ENCODE measurements at places on chromosomes 3 and 15. TPM values are rescaled to one million over a fixed set of nuclear protein-coding genes. Genes with fewer than 3 reads are reported as not detected.
A peak's percentile ranks its signal among the peaks of the same experiment; 100 is the strongest.

GRCh38 chr3:141486746-141487520 lies at the start of gene RASA2:
RASA2 (plus strand) TSS chr3:141487027; CDS start chr3:141487084, 57 bp downstream.
- H3K4me1 ChIP-seq = peaks cover 7% of the 10 kb centered on the region
- DNase-seq = peak; percentile 71
- H3K4me3 ChIP-seq = peak within 1 kb of the TSS; percentile 77

DNA sequence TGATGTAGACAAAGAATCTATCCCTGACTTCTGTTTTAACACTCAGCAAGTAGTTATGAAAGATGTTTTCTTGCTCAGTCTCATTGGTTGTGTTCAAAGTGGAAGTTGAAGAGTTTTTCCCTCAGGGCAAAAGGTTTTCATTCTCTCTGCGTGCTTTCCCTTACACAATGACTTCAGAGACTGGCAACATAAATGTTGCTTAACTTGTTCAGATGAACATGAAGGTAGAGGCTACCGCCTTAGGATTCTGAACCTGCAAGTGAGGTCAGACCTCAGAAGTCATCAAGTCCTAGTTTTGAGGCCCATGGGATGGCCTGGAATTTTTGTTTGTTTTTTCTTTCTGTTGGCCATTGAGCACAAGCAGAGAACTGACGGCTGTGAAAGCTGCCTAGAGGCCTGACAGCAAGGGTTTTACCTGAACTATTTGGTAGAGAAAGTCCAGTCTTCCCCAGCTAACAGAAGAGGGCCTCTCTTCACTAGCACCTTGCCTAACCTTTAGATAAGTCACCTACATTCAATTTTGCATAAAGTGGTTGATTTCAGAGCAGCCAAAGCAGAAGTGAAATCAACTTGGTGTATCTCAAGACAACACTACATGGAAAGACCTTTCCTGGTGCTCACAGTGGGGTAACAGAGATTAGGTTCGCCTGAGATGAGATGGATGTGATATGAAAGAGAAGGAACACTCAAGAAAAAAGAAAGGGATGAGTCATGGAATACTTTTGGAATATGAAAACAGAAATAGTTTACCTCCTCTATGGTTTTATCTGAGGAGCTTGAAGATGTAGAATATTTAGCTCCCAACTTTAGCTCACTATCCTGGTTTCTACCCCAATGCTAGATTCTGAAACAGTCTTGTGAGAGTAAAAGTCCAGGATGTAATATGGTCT lies 53.6 kb upstream of the AP4E1 start:
- H3K4me3 ChIP-seq = no peak overlapping the region
- H3K27me3 ChIP-seq = no peaks in the 10 kb centered on the region
- H3K27ac ChIP-seq = no peak overlapping the region
- no peak for DNase-seq

DNA sequence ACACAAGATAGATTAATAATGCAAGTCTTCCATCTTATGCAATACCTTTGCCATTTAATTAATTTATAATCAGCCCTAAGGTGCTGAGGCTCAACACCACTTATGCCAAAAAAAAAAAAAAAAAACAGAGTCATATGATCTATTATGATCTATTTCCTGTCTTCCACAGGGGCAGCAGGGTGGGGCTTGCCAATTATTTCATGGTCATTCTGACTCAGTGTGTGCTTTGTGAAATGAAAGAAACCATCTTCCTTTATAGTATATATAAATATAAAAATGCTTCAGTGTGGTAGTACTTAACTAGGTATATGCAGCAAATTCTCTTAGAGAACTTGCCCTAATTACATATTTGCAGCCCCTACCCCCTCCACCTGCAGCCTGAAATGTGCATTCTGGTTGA lies 7.2 kb upstream of the RARB start:
- H3K4me1 ChIP-seq = no peaks in the 10 kb centered on the region
- H3K27me3 ChIP-seq = no peaks in the 10 kb centered on the region
- H3K4me3 ChIP-seq = no peak overlapping the region
- no peak for DNase-seq
- no peak overlapping the region for H3K27ac ChIP-seq
- H3K36me3 ChIP-seq = no peaks in the 10 kb centered on the region

GRCh38 chr15:43449981-43450380 lies 43.0 kb downstream of the TP53BP1 start:
- H3K27me3 ChIP-seq = no peaks in the 10 kb centered on the region
- no peak overlapping the region for H3K27ac ChIP-seq
- no peaks in the 10 kb centered on the region for H3K4me1 ChIP-seq

- H3K4me1 ChIP-seq = no peaks in the 10 kb centered on the region
- H3K4me3 ChIP-seq = peak overlapping the region; percentile 94
- no peaks in the 10 kb centered on the region for H3K27me3 ChIP-seq
- H3K36me3 ChIP-seq = no peaks in the 10 kb centered on the region
Observed at GRCh38 chr3:98902351-98902740, 851 bp upstream of the DCBLD2 start.

DNA sequence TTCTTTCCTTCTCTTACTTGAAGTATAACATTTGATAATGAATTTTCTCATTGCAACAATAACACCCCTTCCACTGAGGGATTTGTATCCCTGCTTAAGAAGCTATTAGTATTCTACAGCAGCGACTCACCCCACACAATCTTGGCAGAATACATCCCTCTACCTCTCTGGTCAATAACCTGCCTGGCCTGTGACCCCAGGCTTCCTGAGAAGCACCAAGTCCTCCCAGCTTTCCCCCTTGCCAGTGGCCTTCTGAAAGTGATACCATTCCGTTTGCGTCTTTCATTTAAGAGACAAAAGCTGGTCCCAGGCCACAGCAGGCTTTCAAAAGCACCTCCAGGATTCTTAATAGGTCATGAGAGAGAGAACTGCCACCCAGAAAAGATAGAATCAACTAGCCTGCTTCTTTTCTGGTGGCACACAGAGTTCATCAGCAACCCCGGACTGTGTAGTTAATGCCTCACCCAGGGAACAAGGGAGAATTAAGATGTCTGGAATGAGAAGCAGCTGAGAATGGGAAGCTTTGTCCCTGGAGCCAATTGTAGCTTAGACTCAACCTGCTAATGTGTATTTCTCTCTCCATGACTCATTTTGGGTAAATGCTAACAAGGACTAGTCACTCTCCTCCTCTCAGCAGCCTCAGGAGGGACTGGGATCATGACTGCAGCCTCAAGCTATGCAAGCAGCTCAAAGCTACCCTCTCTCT lies 101.0 kb upstream of the CPNE4 start:
- no peak for DNase-seq
- no peaks in the 10 kb centered on the region for H3K36me3 ChIP-seq
- no peak overlapping the region for H3K4me3 ChIP-seq
- no peak overlapping the region for H3K27ac ChIP-seq
- H3K4me1 ChIP-seq = no peaks in the 10 kb centered on the region

- DNase-seq = no peak
- H3K36me3 ChIP-seq = no peaks in the 10 kb centered on the region
- H3K4me3 ChIP-seq = no peak overlapping the region
- H3K4me1 ChIP-seq = no peaks in the 10 kb centered on the region
Observed at GRCh38 chr3:16790432-16791400, 94.0 kb upstream of the PLCL2 start.

DNA sequence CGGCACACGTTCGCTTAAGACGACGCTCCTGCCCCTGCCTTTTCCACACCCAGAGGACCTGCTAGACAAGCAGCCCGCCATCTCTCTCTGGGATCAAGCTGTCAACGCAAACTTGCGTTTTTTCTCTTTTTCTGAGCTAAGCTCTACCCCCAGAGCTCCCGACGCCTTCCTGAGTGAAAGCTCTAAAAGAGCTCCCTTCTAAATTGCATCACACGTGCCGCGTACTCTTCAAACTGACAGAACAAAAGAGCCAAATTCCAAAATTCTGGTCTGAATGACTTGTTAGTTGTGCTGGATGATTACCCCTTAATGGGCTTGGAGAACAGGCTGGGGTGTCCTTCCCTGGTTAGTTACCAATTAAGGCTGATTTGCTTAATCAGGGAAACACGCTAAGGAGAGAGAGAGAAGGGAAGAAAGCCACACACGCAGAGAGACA lies 81.2 kb downstream of the MDFIC2 start:
- H3K4me1 ChIP-seq = no peaks in the 10 kb centered on the region
- no peak overlapping the region for H3K27ac ChIP-seq
- H3K4me3 ChIP-seq = no peak overlapping the region
- peaks cover 3% of the 10 kb centered on the region for H3K27me3 ChIP-seq
- H3K36me3 ChIP-seq = no peaks in the 10 kb centered on the region

DNA sequence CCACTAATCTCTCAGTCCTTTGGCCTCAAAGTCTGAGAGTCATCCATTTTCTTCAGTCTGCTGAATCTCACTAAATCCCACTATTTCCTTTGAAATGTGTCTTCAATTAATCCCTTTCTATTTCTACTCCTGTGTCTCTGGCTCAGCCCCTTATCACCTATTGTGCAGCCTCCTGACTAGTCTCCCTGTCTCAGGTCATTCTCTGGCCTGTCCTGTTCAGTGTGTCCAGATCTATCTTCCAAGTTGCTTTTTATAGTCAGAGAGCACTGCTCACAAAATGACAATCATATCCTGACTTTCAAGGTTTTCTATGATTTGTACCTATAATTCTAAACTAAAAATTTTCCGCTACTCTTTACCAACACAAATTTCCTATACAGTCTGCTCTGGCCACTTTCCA lies 7.6 kb downstream of the ROPN1 start:
- no peak overlapping the region for H3K4me3 ChIP-seq
- no peaks in the 10 kb centered on the region for H3K36me3 ChIP-seq
- no peak overlapping the region for H3K27ac ChIP-seq
- no peaks in the 10 kb centered on the region for H3K27me3 ChIP-seq
- DNase-seq = no peak
- no peaks in the 10 kb centered on the region for H3K4me1 ChIP-seq

DNA sequence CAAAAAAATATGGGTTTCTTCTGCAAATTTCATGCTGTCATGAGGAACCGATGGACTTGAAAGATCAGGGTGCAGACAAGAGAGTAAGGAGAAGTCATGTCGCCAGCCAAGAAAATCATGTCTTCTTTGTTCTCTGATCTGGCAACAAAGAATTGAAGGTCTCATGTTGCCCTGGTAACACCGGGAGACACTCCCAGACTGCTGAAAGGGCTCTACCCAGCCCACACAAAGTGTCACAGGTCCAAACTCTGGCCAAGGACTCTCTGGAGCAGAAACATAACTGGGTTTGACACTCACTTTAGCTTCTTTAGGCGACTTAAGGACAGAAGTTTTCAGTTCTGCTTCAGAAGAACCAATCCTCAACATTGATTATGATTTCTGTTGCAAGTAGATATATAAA lies 42.9 kb downstream of the SIDT1 start:
- H3K36me3 ChIP-seq = no peaks in the 10 kb centered on the region
- no peak overlapping the region for H3K27ac ChIP-seq
- H3K27me3 ChIP-seq = no peaks in the 10 kb centered on the region
- no peak overlapping the region for H3K4me3 ChIP-seq

GRCh38 chr3:189734061-189734460 lies 102.9 kb downstream of the TP63 start:
- no peak overlapping the region for H3K4me3 ChIP-seq
- no peak for DNase-seq
- H3K27me3 ChIP-seq = no peaks in the 10 kb centered on the region
- no peaks in the 10 kb centered on the region for H3K36me3 ChIP-seq
- H3K4me1 ChIP-seq = no peaks in the 10 kb centered on the region

GNAT1 gene
- total RNA-seq = not detected

FOXB1 gene
- not detected for total RNA-seq

ERC2 gene
- total RNA-seq = 2.1 TPM

TMEM207 gene
- total RNA-seq = not detected

DENND6A gene
- total RNA-seq = 8.9 TPM

NRG4 gene
- total RNA-seq = 24.3 TPM
